ENCODE measurements at places on chromosomes 12 and 14. TPM values are rescaled to one million over a fixed set of nuclear protein-coding genes. Genes with fewer than 3 reads are reported as not detected.

- DNase-seq: no peak
Observed at GRCh38 chr14:20409226-20409625, 4.1 kb downstream of the TEP1 start.

DNA sequence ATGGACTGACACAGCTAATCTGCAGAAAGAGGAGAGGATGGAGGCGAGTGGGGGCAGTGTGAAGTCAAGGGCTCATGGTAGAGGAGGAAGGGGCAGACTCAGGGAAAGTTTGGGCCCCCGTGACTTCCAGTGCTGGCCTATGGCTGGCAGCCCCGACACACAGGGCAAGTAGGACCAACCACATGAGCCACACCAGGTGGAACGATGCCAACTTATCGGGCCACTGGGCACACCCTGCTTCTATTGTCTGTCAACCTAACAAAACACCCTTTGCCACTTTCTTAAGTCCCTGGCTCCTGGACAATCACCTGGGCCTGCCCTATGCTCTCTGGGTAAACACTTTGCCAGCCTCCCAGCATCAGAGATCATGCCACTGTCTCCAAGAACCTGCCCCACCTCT is 65.2 kb upstream of the PSMC1 start:
- no peak for DNase-seq

DNA sequence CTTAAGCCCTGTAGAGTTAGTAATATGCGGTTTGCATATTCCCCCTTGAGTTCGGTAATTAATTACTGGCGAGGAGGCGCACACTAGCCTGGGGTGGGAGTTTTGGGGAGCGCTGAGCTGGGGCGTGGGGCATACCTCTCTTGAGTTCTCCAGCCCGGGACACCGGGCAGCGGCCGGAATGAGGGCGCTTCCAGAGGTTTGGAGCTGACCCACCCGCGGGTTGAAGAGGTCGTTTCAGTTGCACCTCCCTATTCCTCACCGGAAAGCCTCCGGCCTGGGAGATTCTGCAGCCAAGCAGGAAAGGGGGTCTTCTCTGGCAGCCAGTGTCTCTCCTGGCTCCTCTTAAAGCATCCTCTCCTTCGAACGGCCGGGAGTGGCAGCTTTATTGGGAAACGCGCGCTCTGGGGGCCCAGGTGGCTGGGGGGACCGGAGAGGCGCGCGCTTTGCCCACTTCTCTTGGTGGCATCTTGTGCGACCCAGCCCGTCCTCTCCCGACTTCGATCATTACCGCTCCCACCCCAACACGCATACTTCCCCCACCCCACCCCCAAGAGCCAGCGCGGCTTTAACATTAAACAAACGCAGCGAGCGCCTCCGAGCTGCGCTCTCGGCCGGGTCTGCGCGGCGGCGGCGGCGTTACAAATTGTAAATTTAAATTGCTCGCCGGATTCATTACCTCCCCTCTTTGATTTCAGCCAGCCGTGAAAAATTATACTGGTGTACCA is 3.9 kb upstream of the LHX5 start:
- DNase-seq: no peak

- DNase-seq: no peak
Observed at GRCh38 chr12:86837246-86837645, 581.1 kb upstream of the MGAT4C start.

Gene SLCO1A2
- total RNA-seq: 14.7 TPM

Gene OVCH1
- total RNA-seq: 0.65 TPM

DNA sequence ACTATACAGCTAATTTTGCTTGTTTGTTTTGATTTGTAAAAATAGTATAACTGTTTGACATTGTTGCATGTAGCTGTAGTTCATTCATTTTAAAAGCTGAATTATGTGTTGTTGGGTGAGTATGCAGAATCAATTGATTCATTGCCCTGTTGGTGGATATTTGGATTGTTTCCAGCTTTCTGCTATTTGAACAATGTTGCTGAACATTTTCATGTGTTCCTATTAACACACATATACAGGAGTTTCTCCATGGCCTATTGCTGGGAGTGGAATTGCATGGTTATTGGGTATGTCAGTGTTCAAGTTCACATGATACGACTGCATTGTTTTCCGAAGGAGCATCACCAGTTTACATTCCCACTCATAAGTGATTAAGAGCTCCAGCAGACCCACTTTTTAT is 75.3 kb downstream of the SRGAP1 start:
- no peak for DNase-seq

DNA sequence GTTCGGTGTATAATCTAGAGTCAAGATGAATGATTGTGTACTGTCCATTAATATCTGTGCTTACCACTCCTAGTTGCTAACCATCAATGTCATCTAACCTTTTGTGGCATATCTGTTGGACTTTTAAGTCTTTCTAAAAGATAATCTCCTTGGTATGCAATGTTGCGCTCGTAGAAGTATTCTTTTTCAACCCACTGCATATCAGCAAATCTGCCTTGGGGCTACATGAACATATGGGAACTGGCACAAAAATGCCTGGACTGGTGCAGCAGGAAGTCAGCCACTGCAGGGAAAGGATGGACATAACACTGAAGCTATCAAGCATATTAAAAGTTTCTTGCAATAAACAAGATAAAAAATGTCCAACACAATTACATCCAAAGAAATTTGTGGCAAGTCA is 124.3 kb upstream of the SLC38A4 start:
- DNase-seq: no peak

DNA sequence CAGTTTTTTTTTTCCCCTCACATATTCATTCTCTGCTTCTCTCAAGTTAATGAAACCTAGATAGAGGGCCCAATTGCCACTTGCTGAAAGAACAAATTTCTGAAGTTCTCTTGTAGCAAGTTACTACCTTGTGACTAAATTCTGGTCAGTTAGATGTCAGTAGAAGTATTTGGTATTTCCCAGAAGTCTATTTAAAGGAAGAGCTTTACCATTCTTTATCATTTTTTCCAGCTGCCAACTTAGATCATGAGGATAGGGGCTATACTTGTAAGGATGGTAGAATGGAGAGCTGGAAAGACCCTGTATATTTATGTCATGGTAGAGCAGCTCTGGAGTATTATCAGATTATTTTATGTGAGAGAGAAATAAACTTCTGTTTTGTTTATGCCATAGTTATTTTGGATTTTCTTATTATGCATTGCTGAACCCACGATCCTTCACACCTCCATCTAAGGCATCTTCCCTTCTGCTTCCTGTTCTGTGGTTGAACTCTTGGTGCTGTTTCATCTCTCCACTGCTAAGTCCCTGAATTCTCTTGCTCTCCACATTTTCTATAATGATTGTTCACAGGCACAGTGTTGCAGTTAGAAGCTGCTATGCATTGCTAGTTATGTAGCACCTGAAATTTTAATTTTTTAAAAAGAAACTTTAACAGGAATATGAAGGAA is 25.9 kb downstream of the FUT8 start:
- DNase-seq: no peak

DNA sequence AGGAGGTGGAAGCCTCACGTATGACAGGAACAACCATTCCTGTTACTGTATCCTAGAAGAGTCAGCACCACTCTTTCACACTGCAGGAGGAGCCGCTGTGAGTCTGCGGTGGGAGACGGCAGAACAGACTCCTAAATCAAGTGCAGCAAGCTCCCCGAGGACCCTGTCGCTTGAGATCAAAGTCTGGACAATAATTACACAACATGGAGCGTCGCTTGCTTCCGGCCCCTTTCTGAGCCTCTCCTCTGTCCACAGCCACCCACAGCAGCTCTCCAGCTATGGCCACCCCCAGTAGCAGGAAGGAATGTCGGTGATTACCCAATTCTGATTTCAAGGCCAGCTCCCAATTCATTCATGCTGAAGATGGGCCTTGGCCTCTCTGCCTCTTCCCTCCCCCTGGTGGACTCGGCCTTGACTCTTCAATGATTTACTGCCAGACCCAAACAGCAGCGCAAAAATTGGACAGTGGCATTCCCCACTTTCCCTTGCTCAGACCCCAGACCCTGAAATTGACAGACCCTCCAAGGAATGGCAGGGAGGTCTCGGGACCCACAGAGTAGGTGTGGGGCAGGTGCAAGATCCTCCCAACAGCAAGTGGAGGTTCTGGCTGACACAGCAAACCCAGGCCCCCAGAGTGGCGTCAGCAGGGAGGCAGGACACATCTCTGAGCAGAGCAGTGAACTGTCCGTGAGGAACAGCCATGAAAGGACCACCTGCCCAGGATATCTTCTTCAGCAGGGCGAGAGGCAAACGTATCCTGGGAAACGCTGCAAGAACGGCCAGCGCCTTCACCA is 272.7 kb upstream of the DIO3 start:
- no peak for DNase-seq

Gene COPS7A
- total RNA-seq: 42.6 TPM

Gene LMNTD1
- not detected for total RNA-seq

DNA sequence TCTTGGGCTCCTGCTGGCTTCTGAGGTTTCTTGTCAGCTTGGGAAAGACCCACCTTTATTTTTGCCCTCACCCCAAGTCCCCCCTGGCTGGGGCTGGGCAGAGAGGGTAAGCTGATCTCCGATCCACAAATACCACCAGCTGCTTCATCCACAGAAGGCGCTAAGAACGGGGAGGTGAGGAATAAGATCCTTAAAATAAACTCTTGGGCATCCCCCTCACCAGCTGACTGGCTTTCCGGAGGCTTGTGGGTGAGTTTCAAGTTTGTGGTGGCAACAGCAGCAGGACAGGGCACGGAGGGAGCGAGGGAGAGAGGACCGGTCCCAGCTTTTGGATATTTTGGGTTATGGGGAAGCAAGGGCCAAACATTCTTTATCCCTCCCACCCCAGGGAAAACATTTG is 20.8 kb upstream of the HSPB8 start:
- DNase-seq: no peak

Gene DHRS2
- 0.89 TPM for total RNA-seq

DNA sequence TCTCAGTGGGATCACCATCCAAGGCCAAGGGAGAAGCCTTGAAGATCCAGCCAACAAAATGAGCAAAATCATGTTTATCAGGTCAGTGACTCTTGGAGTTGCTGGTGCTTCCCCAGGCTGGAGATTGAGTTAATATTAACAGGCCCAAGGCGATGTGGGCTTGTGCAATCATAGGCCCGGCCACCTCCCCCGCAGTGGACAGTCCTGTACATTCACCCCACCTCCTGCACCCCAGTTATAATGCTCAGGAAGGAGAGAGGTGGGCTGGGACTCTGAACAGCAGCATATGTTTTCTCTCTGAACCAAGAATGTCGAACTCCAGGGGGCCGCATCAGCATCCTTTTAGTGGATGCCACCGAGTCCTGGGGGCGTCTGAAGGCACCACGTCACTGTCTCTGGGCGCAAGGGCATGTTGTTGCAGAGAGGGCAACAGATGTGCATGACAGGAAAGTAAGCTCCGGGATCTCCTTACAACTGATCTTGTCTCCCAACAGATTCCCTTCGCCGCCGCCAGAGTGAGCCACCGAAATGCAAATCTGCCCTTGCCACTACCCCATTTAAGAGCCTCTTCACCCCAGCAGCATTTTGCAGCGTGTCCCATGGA is 32.2 kb upstream of the SERPINA6 start:
- no peak for DNase-seq

GRCh38 chr12:120965534-120966091 is 12.7 kb upstream of the HNF1A start:
- no peak for DNase-seq

- no peak for DNase-seq
Observed at GRCh38 chr12:76568888-76569551, 9.4 kb upstream of the OSBPL8 start.

GRCh38 chr14:53881161-53881871 is 75.3 kb downstream of the BMP4 start:
- no peak for DNase-seq

GRCh38 chr12:84075991-84076390 is 836.6 kb downstream of the SLC6A15 start:
- no peak for DNase-seq

Gene STYK1
- 0.79 TPM for total RNA-seq

- DNase-seq: no peak
Observed at GRCh38 chr12:120367233-120367923, 1.6 kb downstream of the MSI1 start.

Gene NXPH4
- total RNA-seq: 2.0 TPM

- DNase-seq: no peak
Observed at GRCh38 chr14:50312734-50313054, 570 bp downstream of the DMAC2L start.

DNA sequence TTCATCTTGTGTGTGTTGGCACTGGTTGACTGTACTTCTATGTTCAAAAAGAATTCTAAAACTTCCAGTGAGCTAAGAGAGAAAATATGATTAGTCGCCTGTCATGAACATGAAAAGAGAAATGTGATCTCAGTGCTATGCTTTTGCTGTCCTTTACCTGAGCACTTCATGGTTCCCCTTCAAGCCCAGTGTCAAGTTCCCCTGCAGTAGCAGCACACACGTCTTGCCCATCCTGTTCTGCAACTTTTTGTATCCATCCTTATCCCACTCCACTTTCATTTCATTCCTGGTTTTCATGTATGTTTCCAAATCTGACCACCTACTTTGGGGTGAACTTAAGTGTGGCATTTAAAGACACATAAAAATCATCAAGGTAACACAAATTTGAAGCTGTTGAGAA is 848.0 kb upstream of the USP15 start:
- DNase-seq: no peak

Gene CIROP
- total RNA-seq: not detected

DNA sequence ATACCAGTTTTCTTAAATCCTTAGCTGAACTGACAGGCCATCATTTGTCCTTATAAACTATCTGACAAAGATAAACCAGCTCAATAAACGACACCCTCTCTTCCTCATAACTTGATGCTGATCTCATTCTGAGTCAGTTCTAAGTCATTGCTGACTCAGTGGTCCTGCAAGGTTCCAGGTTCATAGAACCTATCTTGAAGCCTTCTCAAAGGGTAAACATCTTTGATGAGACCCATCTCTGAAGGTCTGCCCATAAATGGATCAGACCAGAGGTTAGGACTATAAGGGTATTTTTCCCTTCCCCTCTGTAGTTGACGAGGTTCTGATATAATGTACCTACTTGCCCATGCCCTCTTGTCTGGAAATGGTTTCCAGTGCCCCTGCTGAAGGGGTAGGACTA is 11.9 kb downstream of the NAA25 start:
- no peak for DNase-seq

DNA sequence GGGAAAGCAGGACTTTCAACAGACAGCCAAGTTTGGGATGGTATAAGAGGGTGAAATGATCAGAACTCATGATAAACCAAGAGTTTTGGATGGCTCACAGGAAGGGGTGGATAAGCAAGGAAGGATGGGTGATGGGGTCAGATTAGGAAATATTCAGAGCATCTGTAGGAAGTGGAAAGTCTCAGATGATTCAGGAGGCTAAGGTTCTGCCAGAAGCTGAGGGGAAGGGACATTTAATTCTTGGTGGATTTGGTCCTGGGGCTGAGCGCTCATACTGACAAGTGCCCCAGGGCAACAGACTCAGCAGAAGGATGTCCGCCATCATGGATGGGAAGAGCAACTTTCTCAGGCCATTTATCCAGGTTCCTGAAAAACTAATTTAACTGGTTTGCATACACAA is 28.4 kb upstream of the BDKRB2 start:
- DNase-seq: no peak
